ENCODE measurements at places on chromosomes 3 and 15. TPM values are rescaled to one million over a fixed set of nuclear protein-coding genes. Genes with fewer than 3 reads are reported as not detected.

HHLA2 gene
- total RNA-seq = not detected

CYP1A1 gene
- not detected for total RNA-seq

STOML1 gene
- total RNA-seq = 15.0 TPM

KNG1 gene
- total RNA-seq = not detected

SNUPN gene
- total RNA-seq = 20.8 TPM
